ENCODE measurements at places on chromosomes 1 and 21.

DNA sequence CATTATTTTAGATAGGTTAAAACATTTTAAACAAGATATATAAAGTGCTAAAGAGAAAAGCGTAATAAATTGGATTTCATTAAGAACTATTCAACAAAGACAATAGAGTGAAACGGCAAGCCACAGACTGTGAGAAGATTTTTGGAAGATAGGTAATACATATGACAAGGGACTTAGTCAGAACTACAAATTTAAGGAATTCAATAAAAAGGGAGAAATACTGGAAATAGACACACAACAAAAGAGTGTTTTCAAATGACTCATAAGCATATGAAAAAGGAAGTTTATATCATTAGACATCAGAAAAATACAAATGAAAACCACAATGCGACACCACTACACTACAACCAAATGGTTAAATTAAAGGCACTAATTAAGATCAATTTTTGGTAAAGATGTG is 90.5 kb downstream of the GDAP2 start:
- DNase-seq, result no peak

DNA sequence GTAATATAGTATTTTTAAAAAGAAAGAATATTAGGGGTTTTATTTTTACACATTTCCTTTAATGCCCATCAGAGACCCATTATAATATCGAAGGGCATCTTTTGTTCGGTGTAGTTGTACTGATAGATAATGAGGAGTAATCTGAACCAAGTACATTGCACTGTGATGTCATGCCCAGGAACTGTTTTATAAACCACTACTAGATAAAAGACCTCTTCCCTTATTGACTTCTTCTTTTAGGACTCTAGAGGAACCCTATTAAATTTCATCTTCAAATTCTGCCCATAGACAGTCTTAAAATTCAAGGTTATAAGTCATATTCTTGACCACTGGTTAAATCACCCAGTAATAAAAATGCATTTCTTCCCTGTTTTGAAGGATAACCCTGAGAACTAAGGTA is 206.5 kb downstream of the NRIP1 start:
- no peak for DNase-seq

DNA sequence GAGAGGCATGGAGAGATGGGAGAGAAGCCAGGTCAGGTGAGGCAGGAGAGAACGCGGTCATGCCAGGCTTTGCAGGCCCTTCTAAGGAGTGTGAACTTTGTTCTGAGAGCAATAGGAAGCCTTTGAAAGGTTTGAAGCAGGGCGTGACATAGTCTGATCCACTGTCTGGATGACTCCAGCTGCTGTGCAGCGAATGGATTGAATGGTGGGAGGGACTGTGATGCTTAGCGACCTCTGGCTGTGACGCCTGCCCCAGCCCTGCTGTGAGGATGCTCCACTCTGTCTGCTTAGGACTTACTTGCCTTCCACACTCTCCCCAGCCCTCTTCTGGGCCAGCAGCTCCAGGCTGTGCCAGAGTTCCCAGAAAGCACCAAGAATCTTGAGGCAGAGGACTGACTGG is 41.8 kb upstream of the POU3F1 start:
- no peak for DNase-seq

- DNase-seq, result no peak
Measured at GRCh38 chr1:156246781-156247459, 936 bp downstream of the PAQR6 start.
